ENCODE measurements at places on chromosomes 16 and 17. TPM values are rescaled to one million over a fixed set of nuclear protein-coding genes. Genes with fewer than 3 reads are reported as not detected.

DNA sequence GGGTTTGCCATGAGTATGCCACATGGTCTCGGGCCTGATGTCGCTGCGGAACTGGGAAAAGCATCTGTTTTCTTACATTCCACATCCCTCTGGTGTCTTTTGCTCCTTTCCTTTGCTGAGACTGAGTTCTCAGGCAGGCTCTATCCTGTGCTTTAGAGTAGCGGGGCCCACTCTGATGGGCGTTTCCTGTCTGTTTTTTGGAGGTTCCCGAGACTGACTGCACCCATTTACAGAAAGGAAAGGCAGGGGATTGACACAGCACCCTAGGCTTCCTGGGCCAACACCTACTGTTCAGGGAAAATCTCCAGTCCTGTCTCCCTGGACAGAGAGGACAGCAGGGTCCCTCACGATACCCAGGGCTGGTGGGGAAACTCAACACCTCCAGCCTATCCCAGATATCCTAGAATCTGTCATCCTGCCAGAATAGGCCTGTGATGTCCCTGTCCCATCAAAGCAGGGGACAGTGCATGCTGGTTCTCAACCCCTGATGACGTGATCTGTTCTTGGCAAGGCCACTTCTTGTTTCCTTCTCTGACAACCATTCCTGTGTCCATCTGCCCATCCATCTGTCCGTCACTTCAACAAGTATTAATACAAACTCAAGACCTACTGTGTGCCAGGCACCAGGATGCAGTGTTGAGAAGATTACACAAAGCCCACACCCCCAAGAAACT is 42.2 kb downstream of the ACTG1 start:
- H3K27me3 ChIP-seq: no peaks in the 10 kb centered on the region
- H3K4me3 ChIP-seq: no peak overlapping the region
- H3K27ac ChIP-seq: no peak overlapping the region
- H3K36me3 ChIP-seq: no peaks in the 10 kb centered on the region
- no peak for DNase-seq

Gene PCTP
- 29.0 TPM for total RNA-seq

- no peaks in the 10 kb centered on the region for H3K36me3 ChIP-seq
- DNase-seq: peak; percentile 63
- H3K4me1 ChIP-seq: peaks cover 19% of the 10 kb centered on the region
Measured at GRCh38 chr16:70689035-70689969, 3.4 kb upstream of the MTSS2 start.

GRCh38 chr16:81040131-81040530 is 4.5 kb downstream of the ATMIN start:
- H3K27me3 ChIP-seq: no peaks in the 10 kb centered on the region
- no peak overlapping the region for H3K4me3 ChIP-seq
- H3K4me1 ChIP-seq: no peaks in the 10 kb centered on the region

- peak; percentile 48 for DNase-seq
- no peaks in the 10 kb centered on the region for H3K27me3 ChIP-seq
- no peaks in the 10 kb centered on the region for H3K4me1 ChIP-seq
- H3K4me3 ChIP-seq: no peak overlapping the region
Measured at GRCh38 chr16:50093607-50094539, 28.1 kb downstream of the HEATR3 start.

All from colonic mucosa (tissue), 4 donors.